ENCODE measurements at places on chromosomes 5 and 9.

- no peak for DNase-seq
Observed at GRCh38 chr5:172868436-172868923, 34.4 kb downstream of the ERGIC1 start.

DNA sequence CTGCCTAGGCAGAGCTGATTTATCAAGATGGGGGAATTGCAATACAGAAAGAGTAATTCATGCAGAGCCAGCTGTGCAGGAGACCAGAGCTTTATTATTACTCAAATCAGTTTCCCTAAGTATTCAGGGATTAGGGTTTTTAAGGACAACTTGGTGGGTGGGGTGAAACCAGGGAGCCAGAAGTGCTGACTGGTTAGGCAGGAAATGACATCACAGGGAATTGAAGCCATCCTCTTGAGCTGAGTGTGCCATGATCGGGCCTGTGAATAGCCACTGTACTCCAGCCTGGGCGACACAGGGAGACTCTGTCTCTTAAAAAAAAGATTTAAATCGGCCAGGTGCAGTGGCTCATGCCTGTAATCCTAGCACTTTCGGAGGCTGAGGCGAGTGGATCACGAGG lies 45.3 kb upstream of the CDK5RAP2 start:
- no peak for DNase-seq

DNA sequence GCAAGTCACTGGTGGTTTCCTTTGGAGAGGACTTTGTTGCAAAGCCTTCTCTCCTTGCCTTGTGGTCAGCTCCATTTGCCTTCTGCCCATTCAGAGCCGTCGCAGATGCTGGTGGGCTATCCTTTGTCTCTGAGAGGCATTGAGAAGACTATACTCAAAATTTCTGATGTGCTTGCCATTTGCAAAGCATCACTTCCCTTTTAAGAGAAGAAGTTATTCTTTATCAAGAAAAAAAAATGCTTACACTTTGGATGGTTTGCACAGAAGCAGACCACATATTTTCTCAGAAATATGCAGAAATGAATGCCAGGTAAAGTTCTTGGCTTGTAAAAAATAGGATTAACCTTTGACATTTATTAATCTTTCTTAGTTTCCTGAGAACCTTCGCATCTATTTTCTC lies 195.8 kb upstream of the KLF4 start:
- no peak for DNase-seq

DNA sequence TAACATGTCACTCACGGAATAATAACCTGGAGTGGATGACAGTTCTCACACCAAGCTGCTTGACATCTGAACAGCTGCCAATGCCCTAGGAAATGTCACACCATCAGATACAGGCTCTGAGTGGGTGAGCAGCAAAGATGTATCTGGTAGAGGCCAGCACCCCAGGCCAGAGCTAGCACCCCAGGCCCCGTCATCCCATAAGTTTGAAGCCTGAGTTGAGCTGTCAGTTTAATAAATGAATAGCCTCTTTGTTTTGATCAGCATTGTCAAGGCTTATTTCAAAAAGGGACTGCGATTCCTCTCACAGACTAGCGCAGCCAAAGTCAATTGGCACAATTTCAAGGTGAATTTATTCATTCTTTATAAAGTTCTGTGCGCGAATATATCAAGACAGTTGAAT lies 1327.1 kb downstream of the MAT2B start:
- no peak for DNase-seq

GRCh38 chr5:5953584-5954274 lies 424.6 kb downstream of the MED10 start:
- DNase-seq = no peak

DNA sequence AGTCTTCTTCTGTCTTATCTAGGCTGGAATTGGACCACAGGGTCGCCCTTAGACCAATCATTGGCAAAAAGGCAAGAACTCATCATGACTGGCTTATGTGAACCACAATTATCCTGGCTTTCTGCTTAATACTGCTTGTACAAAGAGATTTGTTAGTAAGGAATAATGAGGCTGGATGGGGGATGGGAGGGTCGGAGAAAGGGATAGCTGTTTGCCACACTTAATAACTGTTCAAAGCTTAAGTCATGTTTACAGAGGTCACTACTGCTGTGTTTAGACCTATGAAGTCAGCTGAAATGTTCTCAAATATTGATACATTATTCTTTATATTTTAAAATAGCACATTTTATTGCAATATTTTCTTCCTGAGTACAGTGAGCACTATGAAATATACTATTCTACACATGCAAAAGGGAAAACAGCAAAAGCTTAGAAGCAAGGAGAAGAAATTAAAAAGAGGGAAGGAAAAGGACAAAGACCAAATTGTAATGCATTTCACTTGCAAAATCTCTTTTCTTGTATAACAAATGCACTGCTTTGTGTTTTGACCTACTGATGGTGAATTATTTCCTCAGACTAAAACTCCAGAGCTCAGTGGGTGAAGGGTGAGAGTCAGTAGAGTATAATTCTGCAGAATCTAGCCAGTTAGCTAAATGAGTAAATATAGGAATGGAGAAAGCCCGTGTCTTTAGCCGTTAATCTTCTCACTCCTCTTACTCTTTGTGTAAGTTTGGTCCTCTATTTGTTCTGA lies 404.9 kb upstream of the ZNF608 start:
- DNase-seq = no peak

- DNase-seq = no peak
Observed at GRCh38 chr5:104778-105296, 12.9 kb downstream of the PLEKHG4B start.

GRCh38 chr5:22699319-22699718 lies 153.8 kb downstream of the CDH12 start:
- DNase-seq = no peak

Measured in omental fat pad (tissue), 4 donors.